A549 treated with CORT108297 at 1 μM for 4 hours (cell line): ENCODE measurements at places on chromosomes 5 and 9. TPM values are rescaled to one million over a fixed set of nuclear protein-coding genes. Genes with fewer than 3 reads are reported as not detected.

Gene SH3TC2
- 0.35 to 0.58 TPM (median 0.36 TPM) in 5 replicates for total RNA-seq

Gene SPATA24
- total RNA-seq: 4.3 to 6.3 TPM (median 5.3 TPM) in 5 replicates

Gene LCN2
- 2.8 to 6.5 TPM (median 3.4 TPM) in 5 replicates for total RNA-seq

Gene SPATA31E1
- 0.03 TPM in 1 of 5 replicates, not detected in the others for total RNA-seq

Gene ELOVL7
- total RNA-seq: 9.0 to 14.3 TPM (median 11.7 TPM) in 5 replicates

Gene SH2D3C
- total RNA-seq: 0.06 to 0.36 TPM (median 0.06 TPM) in 5 replicates

Gene ZNG1E
- 61.1 to 86.3 TPM (median 65.5 TPM) in 5 replicates for total RNA-seq

Gene LTC4S
- 0.25 to 0.36 TPM (median 0.27 TPM) in 3 of 5 replicates, not detected in the others for total RNA-seq

Gene LCN15
- 0.02 TPM in 1 of 5 replicates, not detected in the others for total RNA-seq

Gene RBM18
- total RNA-seq: 14.4 to 20.8 TPM (median 19.6 TPM) in 5 replicates
